Activated CD4-positive, alpha-beta T cell treated with anti-CD3 and anti-CD28 coated beads, Interleukin-2, amount 10 ng/mL, durations not matched to agents 7 days and 5 days (primary cell): ENCODE measurements at places on chromosomes 7 and 10.

GRCh38 chr10:81820418-81820817 is 54.6 kb upstream of the NRG3 start:
- no peak for DNase-seq

DNA sequence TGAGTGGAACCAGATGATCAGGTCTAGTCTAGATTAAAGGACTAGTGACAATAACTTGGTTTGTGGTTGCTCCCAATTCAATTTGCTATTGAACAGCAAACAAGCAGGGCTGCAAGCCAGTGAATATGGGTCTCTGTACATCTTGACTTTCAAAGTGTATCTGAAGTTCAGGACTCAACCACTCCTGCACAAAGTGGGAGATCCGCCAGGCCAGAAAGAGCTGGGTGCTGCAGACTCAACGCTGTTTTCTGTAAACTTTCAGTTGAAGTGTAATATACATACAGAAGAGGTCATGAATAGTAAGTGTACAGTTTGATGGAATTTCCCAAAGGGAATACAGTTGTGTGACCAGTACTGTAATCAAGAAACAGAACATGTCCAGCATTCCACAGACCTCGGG is 416.6 kb downstream of the RPS24 start:
- no peak for DNase-seq

DNA sequence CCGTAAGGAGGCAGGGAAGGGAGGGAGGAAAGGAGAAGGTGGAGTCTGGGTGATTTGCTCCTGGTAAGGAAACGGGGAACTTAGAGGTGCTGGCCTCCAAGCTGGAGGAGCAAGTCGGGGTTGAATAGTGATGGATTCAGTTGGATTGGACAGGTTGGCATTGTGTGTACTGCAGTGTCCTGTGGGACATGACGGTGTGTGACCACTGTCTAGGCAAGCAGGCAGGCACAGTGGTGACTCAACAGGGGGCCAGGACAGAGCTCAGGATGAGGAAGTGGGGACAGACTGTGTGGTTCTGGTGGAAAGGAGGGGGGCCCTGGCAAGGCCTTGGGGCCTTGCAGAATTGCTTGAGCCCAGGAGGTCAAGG is 48.8 kb downstream of the COL26A1 start:
- DNase-seq = no peak

DNA sequence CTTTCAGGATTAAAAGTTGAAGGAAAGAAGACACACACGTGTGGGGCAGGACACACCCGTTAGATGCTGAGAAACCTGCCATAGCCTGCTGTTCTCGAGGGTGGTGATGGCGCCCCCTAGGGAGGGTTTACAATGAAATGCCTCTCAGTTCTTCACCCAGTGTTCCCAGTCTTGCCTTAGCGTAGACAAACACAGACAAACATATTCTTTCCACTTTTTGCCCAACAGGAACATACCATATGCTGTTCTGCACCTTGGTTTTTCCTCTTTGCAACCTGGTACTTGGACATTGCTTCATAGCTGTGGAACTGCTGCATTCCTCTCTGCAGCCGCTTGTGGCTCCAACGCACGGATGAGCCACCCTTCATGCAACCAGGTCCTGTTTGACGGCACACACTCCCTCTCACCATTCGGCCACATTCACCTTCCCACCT is 23.3 kb upstream of the HSPA12A start:
- DNase-seq = peak; percentile 63

DNA sequence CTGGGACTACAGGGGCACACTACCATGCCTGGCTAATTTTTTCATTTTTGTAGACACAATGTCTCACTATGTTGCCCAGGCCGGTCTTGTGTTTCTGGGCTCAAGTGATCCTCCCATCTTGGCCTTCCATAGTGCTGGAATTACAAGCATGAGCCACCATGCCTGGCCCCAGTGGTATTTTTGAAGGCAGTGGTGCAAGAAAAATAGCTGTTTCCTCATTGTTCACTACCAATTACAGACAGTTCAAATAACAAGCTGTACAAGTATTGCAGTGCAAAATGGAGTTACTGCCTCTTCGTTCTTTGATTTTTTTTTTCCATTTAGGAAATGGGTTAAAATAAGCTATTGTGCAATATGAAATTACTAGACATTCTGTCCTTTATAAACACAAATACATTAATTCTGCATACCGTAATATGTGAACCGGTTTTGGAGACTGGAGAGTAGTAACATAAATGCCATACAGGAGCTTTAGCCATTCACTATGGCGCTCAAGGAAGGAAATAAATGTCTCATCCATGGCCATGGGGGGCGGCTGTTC is 35.0 kb upstream of the BPGM start:
- DNase-seq = no peak

GRCh38 chr7:101681170-101682007 is 52.3 kb upstream of the MYL10 start:
- no peak for DNase-seq

GRCh38 chr7:155871211-155871610 is 58.9 kb upstream of the SHH start:
- no peak for DNase-seq
